Activated CD8-positive, alpha-beta T cell treated with anti-CD3 and anti-CD28 coated beads, Interleukin-2, amount 10 ng/mL, durations not matched to agents 7 days and 5 days (primary cell): ENCODE measurements at places on chromosomes 11 and 22.

- DNase-seq, result no peak
Observed at GRCh38 chr11:133716602-133717001, 128.7 kb downstream of the SPATA19 start.

GRCh38 chr11:65425105-65425970, 2.7 kb downstream of the NEAT1 start:
- peak; percentile 91 for DNase-seq

GRCh38 chr11:6557063-6557462, 46.4 kb downstream of the RRP8 start:
- DNase-seq, result no peak

DNA sequence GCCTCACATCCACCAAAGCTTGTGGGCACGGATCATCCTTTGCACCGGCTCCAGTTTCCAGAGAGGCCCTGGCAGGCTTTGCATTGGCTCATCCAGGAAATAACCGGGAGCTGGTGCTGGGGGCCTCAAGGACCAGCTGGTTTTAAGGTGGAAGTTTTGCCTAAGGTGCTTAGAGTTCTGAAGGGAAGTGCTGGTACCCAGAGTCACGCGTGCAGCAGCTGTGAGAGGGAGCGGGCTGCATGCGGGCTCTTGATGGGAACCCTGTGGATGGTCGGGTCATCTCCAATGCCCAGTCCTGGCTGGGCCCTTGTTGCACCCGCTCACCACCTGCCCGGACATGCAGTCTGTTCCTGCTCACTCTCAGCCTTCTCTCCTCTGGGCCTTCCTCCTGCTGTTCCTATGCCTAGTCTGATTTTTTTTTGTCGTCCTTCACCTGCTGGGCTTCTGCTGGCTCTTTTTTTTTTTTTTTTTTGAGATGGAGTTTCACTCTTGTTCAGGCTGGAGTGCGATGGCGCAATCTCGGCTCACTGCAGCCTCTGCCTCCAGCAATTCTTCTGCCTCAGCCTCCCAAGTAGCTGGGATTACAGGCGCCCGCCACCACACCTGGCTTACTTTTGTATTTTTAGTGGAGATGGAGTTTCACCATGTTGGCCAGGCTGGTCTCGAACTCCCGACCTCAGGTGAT, 24.0 kb upstream of the PRR5 start:
- DNase-seq, result no peak

GRCh38 chr22:42156598-42156997, 26.0 kb upstream of the CYP2D6 start:
- no peak for DNase-seq

- no peak for DNase-seq
Observed at GRCh38 chr11:44531116-44531504, 34.4 kb upstream of the CD82 start.
